Non-pigmented ciliary epithelial cell (primary cell): ENCODE measurements at places on chromosomes 2 and 18.
A peak's percentile ranks its signal among the peaks of the same experiment; 100 is the strongest.

- DNase-seq: no peak
Observed at GRCh38 chr18:9803698-9804516, 81.9 kb upstream of the TXNDC2 start.

DNA sequence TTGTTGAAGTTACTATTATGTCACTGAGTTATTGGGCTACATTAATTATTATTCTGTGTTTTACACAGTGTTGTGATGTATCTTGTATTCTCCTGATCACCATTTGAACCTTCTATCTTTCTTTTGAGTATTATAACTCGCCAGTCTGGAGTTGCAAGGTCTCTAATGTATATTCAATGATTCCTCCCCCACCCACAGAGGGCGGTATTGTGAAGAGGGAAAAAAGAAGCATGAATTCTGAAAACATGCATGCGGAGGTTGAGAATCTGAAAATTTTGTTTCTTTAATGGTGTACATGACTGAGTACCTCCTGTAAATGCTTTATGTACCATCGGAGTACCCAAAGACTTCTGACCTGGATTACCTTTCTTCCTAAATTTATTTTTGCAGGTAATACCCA, 266.6 kb downstream of the NR4A2 start:
- no peak for DNase-seq

DNA sequence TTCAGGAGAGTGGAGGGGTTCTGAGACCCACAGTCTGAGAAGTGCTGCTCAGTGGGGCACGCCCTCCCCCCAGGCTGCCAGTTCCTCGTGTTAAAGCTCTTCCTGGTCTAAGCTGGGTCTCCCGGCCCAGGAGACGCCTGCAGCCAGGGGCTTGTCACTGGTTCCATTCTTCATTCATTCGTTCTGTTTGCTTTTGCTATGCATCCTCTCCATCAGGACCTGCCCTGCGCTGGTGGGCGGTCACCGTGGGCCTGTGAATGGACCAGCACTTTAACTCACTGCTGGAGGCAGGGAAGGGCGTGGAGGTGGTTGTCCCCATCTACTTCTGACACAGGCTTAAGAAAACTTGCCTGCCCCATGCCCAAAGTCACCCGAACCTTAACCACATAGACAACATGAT, 272.8 kb upstream of the HDAC4 start:
- DNase-seq: no peak

GRCh38 chr2:15939556-15939853, 845 bp upstream of the MYCN start:
- DNase-seq: no peak

- peak; percentile 18 for DNase-seq
Observed at GRCh38 chr18:3703732-3704176, 253.8 kb downstream of the TGIF1 start.

DNA sequence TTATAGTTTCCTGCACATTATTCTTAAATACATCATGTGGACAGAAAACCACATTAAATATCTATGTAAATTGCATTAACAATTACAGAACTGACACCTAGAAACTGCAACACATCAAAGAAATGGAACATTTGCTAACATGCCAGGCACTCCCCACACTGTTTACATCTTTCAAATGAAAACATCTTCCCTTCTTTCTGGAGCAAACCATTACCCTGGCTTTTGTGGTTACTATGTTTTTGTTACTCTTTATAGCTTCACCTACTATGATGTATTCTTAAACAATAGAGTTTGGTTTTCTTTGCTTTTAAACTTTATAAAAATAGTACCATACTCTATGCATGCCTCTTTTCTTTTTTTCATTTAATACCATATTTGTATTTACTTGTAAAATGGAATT, 1894.5 kb upstream of the CELF4 start:
- no peak for DNase-seq

DNA sequence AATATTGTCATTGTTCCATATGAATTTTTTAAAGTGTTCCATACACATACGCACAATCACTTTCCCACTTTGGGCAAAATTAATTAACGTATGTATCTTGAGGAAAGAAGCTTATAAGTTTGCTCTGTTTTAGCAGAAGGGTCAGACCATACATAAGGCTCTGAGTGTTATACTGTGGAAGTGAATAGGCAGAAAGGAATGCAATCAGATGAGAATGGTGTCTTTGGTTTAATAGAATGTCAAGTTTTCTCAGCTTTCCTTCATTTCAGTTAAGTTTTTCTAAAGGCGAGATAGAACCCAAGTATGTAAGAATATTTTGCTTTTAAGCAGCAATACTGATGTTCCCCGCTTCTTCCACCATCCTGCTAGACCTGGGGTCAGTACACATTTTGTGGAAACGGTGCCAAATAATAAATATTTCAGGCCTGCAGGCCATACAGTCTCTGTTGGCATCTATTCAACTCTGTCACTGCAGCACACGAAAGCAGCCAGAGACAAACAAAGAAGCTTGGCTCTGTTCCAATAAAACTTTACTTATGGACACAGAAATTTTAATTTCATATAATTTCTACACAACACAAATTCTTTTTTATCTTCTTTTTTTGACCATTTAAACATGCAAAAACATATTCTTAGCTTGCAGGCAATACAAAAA, 100.6 kb downstream of the UPP2 start:
- no peak for DNase-seq
